Stimulated activated CD8-positive, alpha-beta memory T cell treated with anti-CD3 and anti-CD28 coated beads, Interleukin-2, amount 100 ng/mL, for 1 hour (primary cell): ENCODE measurements at places on chromosomes 1 and 21.

- no peak for DNase-seq
Observed at GRCh38 chr1:162386292-162387225, 5.0 kb downstream of the C1orf226 start.

DNA sequence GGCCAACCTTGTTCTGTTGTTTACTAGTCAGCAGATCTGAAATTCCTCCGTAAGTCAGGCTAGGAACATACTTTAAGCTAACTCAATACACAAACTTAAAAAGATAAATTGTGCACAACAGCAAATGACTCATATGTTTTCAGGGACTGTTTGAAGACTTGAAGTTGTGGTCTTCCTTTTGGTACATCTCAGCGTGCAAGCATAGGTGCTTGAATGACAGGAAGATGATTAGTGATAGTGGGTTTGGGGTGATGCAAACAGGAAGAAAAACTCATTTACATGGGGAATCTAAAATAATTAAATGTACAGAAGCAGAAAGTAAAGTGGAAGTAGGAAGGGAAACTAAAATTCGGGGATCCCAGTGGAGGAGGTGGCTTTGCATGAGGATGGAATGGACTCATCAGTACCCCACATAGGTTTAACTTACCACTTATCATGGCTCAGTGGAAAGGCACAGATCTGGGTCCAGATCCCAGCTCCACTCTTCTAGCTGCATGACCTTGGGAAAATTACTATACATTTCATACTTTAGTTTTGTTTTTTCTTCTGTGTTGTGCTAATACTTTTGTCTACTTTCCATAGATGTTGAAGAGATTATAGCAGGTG, 122.3 kb downstream of the XCL2 start:
- DNase-seq, result no peak

DNA sequence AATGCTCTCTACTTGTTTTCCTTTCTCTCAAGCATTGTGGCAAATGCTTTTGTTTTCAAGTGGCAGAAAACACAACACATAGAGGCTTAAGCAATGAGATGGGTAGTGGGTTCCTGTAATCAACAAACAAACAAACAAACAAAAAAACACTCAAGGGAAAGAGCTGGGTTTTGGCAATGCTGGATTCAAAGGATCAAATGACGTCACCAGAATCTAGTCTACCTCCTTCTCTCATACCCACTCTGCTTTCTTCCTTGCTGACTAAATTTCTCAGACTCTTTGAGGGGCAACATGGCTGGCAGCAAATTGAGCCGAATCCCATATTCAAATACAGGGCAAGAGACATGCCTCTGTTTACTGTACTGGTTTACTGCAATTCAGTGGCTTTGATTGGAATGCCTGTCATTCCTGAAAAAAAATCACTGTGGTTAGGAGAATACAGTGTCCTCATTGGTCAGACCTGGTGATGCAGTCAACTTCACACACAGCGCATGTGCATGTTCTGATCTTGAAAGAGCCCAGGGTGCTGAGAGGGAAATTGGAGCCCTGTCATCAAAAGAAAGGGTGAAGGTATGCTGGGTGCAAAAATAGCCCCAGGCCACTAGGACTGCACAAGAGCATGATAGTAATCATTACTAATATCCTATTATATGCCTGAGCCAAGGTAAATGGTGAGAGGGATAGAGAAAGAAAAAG, 356.2 kb downstream of the KCTD3 start:
- no peak for DNase-seq

DNA sequence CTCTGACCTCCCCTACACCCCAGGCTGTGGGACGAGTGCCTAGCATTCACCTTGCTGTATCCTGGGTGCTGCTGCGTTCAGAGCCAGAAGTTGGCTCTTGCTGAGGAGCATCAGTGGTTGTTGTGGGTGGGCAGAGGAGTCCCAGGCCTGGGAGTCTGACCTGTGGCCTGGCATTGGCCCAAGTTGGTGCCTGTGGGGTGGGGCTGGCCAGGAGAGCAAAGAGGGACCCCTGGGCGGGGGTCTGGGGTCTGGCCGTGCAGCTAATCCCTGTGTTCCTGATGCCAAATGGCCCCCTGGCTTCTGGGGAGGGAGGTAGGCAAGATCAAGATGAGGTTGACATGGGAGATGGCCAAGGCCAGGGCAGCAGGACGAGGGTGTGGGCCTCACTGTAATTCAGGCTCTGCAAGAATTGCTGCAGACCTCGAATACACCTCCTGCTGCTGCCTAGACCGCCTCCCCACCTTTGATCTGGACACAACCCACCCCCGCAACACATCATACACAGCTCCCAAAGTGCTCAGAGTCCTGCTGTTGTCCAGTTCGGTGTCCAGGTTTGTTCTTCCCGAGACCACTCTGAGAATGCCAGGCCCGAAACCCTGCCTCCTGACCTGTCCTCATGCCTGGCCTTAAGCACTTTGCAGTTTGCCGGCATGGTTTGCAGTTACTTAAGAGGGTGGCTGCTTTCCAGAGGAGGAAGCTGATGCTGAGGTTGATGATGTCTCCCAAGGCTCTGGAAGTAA, 28.7 kb downstream of the CDK18 start:
- DNase-seq, result no peak

DNA sequence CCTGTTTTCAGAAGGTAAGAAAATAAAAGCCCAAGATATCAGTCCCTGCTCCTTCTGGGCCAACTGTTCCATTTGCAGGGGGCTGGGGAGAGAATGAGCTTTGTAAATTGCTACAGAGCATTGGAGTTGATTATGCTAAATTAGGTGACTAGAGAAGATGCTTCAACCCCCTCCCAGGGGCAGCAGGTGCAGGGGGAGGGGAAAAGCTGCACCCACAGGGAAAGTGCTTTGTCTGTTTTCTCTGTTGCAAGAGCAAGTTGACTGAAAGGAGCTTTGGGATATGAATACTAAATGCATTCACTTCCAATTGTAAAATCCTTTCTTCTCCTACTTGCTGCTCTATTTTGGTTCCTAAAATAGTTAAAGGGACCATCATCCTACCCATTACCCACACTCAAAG, 16.5 kb upstream of the PIGM start:
- no peak for DNase-seq

GRCh38 chr1:111227851-111228747, 586 bp downstream of the CHI3L2 start:
- DNase-seq, result no peak

GRCh38 chr1:162458236-162458635, 39.4 kb upstream of the UHMK1 start:
- DNase-seq, result no peak

DNA sequence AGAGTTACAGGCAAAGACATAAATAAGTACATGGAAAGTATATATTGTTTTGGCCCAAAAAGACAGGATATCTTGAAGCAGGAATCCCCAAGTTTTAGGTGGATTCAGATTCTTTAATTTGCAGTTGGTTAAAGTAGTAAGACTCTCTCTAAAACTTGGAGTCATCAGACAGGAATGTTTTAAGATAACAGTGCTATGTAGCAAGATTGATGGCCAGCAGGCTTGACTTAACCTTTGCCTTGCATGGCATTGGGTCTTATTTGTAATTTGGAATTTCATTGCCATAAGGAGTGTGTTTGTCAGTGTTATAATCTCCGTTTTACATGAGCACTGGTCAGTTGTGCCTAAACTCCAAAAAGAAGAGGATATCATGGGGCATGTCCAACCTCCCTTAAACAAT, 727.6 kb upstream of the CHRM3 start:
- DNase-seq, result no peak

DNA sequence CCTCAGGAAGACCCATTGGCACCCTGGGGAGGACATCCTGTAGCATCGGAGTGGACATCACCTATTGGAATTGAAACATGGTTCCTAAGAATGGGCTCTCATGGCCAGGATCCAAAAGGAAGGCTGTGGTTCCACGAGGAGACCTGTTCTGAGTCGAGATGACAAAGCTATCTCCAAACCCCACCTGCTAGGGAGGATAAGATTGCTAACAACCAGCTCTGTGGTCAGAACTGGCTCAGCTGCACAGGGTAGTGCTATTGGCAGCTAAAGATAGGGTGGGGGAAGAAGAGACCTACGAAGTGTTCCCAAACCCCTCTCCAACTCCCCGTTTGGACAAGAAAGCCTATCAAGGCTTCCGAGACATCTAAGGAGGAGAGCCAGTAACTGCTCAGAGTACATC, 17.7 kb upstream of the C8B start:
- no peak for DNase-seq

GRCh38 chr1:49190138-49190537, 413.4 kb upstream of the BEND5 start:
- DNase-seq, result no peak

DNA sequence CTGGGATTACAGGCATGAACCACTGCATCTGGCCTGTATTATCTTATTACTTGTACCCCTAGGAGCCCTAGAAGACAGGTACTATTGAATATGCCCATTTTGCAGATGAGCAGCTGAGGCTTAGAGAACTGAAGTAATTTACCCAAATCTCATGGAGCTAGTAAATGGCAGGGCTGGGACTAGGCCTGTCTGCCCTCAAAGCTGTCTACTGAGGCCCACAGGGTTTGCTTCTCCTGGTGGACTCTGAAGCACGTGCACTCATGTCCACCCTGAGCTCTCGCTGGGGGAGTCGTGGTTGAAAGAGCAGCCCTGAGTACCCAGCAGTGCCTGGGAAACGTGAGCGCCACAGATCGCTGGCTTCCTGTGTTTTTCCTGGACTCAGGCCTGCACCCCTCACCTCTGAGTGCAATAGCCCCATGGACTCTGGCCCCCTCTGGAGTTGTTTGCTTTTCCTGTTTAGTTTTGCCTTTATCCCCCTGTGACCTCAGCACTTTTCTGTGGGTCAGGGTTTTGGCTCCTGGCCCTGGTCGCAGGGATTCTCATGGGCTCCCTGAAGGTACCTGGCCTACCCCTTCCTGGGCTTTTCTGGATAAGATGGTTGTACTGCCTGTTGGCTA, 52.4 kb downstream of the ARHGEF10L start:
- DNase-seq, result no peak

DNA sequence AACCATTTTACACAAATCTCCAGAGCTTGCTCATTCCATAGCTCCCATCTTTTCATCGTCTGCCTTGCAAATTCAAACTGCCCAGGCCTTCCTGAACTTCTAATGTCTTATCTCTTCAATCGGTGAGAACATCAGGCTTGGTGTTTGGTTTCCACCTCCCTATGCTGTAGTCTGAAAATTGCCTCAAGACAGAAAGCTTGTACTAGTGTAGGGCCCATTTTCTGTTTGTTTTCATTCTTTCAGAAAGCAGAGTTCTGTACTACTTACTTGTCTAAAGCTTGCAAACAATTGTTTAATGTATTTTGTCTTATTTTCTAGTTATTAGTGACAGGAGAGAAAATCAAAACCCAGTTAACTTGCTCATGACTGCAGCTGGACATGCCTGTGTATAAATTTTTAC, 16.8 kb downstream of the HOOK1 start:
- DNase-seq, result no peak

- no peak for DNase-seq
Observed at GRCh38 chr1:59804301-59804700, 10.4 kb upstream of the HOOK1 start.

DNA sequence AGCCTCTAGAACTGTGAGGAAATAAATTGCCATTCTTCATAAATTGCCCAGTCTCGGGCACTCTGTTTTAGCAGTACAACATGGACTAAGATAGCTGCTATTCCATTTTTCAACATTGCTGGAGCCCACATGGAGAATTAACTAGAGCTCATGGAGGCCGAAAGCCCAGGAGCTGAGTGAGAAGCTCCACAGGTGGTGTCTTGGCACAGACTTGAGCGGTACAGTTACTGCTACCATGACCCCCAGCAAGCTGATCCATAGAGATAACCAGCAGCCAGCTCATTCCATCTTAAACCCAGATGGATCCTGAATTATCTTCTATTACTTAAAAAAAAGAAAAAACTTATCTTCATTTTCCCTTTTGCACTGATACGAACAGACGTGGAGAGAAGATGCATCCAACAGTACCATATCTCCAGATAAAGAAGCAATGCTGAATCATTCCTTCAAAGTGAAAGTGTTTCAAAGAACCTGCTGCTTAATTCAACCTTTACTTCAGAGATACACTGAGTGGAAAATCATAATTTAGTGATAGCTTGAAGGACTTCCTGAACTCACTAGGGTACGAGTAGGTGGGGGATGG, 115.1 kb downstream of the SETD4 start:
- no peak for DNase-seq

- no peak for DNase-seq
Observed at GRCh38 chr1:77830946-77831345, 51.5 kb downstream of the MIGA1 start.

DNA sequence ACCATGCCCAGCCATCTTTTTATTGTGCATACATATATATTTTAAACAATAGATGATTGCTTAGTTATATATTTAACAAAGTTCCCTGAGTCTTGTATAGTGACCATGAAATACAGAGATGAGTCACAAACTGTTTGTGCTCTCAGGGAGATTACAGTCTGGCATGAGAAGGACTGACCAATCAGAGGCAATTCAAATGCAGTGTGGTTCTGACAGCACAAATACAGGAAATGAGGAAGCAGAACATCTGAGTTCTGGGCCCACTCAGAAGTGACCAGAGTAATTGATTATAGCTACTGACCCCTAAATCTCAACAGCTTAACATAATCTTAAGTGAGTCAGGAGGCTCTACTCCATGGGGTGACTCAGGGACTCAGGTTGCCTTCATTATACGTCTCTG, 534.5 kb downstream of the OMA1 start:
- DNase-seq, result no peak

- no peak for DNase-seq
Observed at GRCh38 chr1:41619511-41620364, 135.3 kb upstream of the EDN2 start.

DNA sequence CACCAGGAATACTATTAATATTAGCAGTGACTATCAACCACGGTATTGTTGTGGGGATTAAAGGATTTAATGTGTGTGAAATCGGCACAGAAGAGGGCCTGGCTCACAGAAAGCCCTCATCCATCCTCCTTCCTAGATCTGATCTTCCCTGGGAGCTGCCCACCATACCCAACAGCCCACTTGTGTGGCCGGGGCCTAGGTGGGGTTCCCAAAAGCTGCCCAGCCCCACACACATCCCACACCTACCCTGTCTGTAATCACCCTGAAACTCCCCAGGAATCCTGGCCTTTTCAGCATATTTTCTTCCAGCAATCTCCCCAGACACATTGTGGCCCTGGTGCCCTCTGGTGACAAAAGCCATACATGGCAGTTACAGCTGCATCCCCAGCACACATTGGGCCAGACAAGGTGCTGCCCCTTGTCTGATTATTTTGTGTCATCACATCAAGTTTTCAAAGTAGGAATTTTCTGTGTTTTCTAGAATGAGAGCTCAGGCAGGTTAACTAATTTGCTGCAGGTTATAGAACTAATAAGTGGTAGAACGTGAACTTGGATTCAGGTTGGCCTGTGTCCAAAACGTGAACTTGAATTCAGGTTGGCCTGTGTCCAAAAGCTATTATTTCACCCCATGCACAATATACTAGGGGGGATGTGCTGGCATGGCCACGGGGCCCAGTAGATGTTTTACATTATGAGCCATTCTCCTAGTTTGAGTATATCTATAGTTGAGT, 5.3 kb upstream of the SLC6A9 start:
- peak; percentile 11 for DNase-seq
